ENCODE measurements at places on chromosomes 16 and 17. TPM values are rescaled to one million over a fixed set of nuclear protein-coding genes. Genes with fewer than 3 reads are reported as not detected.

The BICDL2 gene
- 28.6 TPM for total RNA-seq

- H3K36me3 ChIP-seq: no peaks in the 10 kb centered on the region
- no peaks in the 10 kb centered on the region for H3K27me3 ChIP-seq
- no peak overlapping the region for H3K27ac ChIP-seq
- no peaks in the 10 kb centered on the region for H3K4me1 ChIP-seq
- no peak for DNase-seq
- H3K4me3 ChIP-seq: no peak overlapping the region
Observed at GRCh38 chr17:47643116-47643515, 6.6 kb upstream of the KPNB1 start.

- H3K27ac ChIP-seq: no peak overlapping the region
- H3K4me1 ChIP-seq: peaks cover 22% of the 10 kb centered on the region
- no peak for DNase-seq
- H3K4me3 ChIP-seq: no peak overlapping the region
Observed at GRCh38 chr17:73566905-73567782, 77.1 kb downstream of the SDK2 start.

DNA sequence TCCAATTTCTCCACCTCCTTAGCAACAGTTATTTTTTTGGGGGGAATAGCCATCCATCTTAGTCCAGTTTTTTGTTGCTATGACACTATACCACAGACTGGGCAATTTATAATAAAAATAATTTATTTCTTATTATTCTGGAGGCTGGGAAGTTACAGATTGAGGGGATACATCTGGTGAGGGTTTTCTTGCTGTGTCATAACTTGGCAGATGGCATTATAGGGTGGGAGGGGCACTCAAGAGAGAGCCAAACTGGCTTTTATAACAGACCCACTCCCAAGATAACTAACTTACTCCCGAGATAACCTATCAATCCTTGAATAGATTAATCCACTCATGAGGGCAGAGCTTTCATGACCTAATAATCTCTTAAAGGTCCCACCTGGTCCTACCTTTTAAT is 84.2 kb downstream of the ABCA8 start:
- H3K27ac ChIP-seq: no peak overlapping the region
- peaks cover 5% of the 10 kb centered on the region for H3K27me3 ChIP-seq
- peaks cover 7% of the 10 kb centered on the region for H3K4me1 ChIP-seq
- no peak overlapping the region for H3K4me3 ChIP-seq

GRCh38 chr16:19356024-19356952 is 61.4 kb upstream of the TMC5 start:
- DNase-seq: no peak
- no peak overlapping the region for H3K27ac ChIP-seq
- no peaks in the 10 kb centered on the region for H3K4me1 ChIP-seq

GRCh38 chr16:25034911-25035310 is 19.7 kb upstream of the ARHGAP17 start:
- H3K4me1 ChIP-seq: peaks cover 12% of the 10 kb centered on the region
- H3K27ac ChIP-seq: no peak overlapping the region
- H3K27me3 ChIP-seq: peaks cover 10% of the 10 kb centered on the region
- no peaks in the 10 kb centered on the region for H3K36me3 ChIP-seq
- H3K4me3 ChIP-seq: no peak overlapping the region
- no peak for DNase-seq

DNA sequence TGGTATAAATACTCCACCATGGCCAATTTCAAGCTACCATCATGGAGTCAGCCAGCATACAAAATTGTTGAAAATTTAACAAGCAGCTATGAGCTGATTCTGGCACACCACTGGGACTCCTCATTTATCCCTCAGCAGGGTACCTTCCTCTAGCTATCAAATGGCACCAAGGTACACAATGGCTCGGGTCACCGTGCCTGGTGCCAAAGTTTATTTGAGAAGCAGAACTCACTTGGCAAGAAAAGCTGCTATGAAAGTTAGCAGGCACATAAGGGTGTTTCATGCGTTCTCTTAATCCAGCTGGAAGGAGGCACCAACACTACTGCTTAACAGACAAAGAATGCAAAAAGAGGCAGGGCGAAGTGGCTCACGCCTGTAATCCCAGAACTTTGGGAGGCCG is 51.6 kb downstream of the IKZF3 start:
- H3K4me3 ChIP-seq: no peak overlapping the region
- peaks cover 15% of the 10 kb centered on the region for H3K4me1 ChIP-seq
- no peaks in the 10 kb centered on the region for H3K36me3 ChIP-seq
- no peak for DNase-seq

DNA sequence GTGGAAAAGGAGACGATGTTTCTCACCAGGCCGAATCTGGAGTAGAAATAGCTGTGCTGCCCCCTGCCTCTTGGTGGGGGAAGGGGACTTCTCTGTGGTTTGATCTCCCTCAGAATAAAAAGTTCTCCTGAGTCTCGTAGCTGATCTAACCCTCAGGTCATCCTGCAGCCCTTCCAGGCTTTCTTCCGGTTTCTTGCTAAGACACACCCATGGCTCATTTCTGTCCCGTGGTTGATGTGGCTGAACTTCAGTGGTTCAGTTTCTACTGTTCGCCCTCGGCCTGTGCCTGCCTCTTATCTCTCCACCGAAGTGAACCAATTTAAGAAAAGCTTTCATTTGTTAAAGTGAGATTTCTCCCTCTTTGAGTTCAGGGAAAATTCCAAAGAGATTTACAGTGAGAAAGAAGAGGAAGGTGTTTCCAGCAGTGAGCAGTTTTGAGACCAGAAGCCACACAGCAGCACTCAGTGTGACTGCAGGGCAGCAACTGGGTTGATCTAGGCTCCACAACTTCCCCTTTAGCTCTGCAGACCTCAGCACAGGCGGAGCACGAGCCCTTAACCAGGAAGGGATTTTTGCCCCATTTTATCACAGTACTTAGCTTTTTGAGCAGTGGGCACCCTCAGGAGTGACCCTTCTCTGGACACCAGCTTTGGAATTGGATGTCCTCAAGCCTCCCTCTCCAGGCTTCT is 34.9 kb upstream of the CACNG5 start:
- no peaks in the 10 kb centered on the region for H3K4me1 ChIP-seq
- H3K27me3 ChIP-seq: no peaks in the 10 kb centered on the region
- H3K4me3 ChIP-seq: no peak overlapping the region
- DNase-seq: no peak
- H3K36me3 ChIP-seq: no peaks in the 10 kb centered on the region

The PRSS53 gene
- 5.1 TPM for total RNA-seq

GRCh38 chr17:57521606-57522005 is 223.5 kb downstream of the CCDC182 start:
- peaks cover 69% of the 10 kb centered on the region for H3K4me1 ChIP-seq
- H3K27ac ChIP-seq: no peak overlapping the region
- DNase-seq: no peak
- H3K4me3 ChIP-seq: no peak overlapping the region

GRCh38 chr17:7676533-7676932 is 10.8 kb downstream of the TP53 start:
- H3K4me3 ChIP-seq: no peak overlapping the region
- H3K36me3 ChIP-seq: peaks cover 32% of the 10 kb centered on the region
- no peak for DNase-seq
- peaks cover 3% of the 10 kb centered on the region for H3K4me1 ChIP-seq

GRCh38 chr16:29876217-29876593 is 13.2 kb upstream of the CDIPT start:
- no peak for DNase-seq
- H3K27me3 ChIP-seq: peaks cover 48% of the 10 kb centered on the region
- H3K4me1 ChIP-seq: peaks cover 4% of the 10 kb centered on the region
- peak overlapping the region; percentile 2 for H3K4me3 ChIP-seq
- H3K36me3 ChIP-seq: peaks cover 4% of the 10 kb centered on the region
- no peak overlapping the region for H3K27ac ChIP-seq

Measured in type B pancreatic cell (in vitro differentiated cells).